ENCODE measurements at places on chromosomes 6 and 20.

- DNase-seq, result no peak
Observed at GRCh38 chr20:56925831-56926170, 296.7 kb downstream of the TFAP2C start.

DNA sequence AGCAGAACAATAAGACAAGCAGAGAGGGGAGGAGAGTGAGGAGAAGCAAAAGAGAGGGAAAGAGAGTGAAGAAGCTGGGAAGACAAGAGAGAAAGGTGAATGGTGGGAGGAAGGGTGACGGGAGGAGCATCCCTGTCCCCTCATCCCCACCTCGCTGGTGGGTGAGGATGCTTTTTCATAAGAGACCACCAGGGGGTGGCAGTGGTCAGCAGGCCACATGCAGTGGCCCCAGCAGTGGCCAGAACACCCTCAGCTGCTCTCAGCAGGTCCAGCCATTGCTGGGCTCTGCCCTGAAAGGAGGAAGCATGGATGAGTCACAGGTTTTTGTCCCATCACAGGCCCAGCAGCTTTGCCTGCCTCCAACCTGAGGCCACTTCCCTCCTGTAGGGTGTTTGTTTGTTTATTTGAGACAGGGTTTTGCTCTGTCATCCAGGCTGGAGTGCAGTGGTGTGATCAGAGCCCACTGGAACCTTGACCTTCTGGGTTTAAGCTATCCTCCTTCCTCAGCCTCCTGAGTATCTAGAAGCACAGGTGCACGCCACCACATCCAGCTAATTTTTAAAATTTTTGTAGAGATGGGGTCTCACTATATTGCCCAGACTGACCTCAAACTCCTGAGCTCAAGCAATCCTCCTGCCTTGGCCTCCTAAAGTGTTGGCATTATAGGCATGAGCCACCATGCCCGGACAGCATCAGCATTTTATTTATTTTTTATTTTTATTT is 24.0 kb downstream of the FGD2 start:
- peak; percentile 98 for DNase-seq

GRCh38 chr6:5053864-5054244 is 31.3 kb upstream of the PPP1R3G start:
- DNase-seq, result no peak

DNA sequence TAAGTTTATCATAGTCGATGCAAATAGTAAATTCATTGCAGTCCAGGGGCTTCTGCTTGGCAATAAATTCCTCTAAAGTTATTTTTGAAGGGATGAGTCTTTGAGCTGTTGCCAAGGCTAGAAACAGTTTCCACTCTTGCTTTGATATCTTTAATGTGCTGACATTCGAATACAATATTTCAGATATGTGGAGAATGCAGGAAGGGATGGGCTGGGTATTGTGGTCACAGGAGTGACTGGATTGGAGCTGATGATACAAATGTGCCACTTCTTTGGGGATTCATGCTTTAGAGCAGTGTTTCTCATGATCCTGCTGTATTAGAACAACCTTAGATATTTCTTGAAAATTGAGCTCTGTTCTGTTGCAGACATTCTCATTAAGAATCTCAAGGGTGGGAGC is 139.0 kb downstream of the PRDM13 start:
- DNase-seq, result no peak

DNA sequence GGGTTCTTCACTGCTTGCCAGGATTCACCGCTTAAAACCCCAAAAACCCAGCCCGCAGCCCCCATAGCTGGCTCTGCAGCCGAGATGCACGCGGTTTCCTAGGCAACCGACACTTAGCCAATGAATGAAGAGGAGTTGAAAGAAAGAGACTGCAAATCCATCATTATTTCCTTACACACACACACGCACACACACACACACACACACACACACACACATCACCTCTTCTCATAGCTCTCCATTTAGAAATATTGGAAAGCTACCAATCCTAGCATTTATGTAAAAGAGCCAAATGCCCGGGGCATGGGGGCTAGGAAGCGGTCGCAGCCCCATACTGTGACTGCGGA is 3.4 kb upstream of the TUBB2B start:
- no peak for DNase-seq

Measured in suppressor macrophage treated with lipopolysaccharide for 4 hours (primary cell).